ENCODE measurements at places on chromosomes 1 and 21.

DNA sequence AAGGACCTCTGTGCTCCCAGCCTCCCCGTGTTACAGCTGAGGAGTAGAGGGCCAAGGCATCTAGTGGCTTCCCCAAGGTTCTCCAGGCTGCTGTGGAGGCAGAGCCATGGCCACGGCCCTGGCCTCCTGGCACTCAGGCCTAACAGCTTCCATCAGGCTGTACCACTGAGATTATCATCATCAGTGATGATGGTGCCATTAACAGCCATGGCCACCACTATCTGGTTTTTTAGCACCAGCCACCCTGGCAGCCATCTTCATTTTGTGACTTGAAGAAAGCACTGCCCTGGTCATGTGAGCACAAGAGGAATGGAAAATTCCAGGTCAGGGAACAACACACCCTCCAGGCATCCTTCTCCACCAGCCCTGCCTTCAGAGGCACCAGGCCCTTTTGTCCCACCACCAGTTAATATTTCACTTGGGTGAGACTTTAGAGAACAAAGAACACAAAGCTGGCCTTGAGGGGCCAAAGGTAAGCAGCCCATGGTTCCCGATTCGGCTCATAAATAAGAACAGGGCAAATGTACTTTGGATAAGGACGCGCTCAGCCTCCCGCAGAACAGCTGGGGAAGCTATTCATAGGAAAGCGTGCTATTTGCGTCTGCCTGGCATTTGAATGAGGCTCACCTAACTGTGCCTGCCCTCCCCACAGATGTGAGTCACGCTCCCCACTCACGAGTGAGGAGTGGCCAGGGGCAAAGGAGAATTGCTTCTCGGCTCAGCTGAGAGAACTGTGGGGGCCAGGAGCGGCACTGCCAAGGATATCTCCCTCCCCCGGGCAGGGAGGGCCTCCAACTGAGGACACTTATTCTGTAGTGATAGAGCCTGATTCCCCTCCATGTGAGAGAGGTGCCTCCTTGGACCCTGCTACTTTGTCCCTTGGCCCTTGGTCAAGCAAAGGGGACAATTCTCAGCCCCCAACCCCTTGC, 95.6 kb downstream of the CD58 start:
- no peak for DNase-seq

- no peak for DNase-seq
Measured at GRCh38 chr1:178039891-178040290, 54.0 kb upstream of the RASAL2 start.

DNA sequence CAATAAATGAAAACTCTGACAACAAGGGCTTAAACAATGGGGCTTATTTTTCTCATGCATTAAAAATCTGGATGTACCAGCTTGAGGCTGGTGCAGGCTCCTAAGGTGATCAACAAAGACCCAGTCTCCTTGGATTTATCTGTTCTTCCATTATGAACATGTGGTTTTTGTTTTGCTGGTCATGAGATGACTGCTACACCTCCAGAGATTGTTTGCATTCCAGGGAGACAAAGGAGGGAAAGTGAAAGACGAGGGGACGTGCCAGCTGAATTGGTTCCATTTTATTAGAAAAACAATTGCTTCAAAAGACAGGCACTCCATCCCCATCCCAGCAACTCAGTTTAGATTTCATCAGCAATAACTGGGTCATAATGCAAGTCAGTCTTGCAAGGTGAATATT, 90.9 kb upstream of the KCNK1 start:
- DNase-seq, result no peak

DNA sequence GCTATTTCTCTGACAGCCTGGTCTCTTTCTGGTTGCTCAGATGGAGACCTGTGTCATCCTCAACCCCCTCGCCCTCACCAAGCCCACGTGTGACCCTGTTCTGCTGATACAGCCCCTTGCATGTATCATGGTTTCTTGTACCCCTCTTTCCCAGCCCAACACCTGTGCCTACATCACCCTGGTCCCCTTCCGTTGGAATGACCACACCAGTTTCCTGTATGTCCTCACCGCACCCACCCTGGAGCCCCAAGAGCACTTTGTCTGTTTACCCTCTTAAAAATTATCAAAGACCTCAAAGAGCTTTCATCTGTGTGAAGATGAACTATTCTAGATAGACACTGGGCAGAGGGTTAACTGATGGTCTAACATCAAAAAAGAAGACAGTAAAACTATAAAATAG, 179.5 kb downstream of the GALNT2 start:
- DNase-seq, result no peak

- DNase-seq, result no peak
Measured at GRCh38 chr1:177007437-177008161, 156.9 kb downstream of the ASTN1 start.

- no peak for DNase-seq
Measured at GRCh38 chr1:168391851-168392681, 111.4 kb downstream of the TBX19 start.

DNA sequence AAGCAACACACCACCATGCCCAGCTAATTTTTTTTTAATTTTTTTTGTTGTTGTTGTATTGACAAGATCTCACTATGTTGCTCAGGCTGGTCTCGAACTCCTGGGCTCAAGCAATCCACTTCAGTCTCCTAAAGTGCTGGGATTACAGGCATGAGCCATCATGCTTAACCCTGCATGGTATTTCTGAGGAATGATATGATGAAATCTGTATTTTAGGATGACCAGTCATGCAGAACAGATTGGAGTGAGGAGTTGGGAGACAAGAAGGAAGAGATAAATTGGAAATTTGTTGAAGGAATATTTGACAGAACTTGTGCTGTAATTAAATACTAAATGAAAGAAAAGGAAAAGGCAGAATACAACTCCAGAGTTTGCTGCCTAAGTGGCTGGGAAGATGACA, 4.7 kb upstream of the NDUFS5 start:
- no peak for DNase-seq

GRCh38 chr21:27704567-27705166, 737.8 kb upstream of the ADAMTS5 start:
- DNase-seq, result no peak

DNA sequence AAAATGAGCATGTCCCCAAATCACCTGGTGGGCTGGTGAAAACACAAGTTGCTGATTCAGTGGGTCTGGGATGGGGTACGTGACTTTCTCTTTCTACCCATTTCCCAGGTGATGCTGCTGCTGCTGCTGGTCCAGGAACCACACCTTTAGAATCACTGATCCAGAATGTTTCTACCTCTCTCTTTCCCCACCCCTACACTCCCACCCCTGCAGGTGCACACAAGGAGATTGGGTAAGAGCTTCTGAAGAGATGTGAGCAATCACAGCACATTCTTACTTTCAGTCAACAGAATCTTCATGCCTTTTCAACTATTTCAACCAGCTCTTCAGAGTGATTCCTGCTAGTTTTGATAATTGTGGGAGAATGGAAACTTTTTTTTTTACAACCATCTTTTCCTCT, 130.9 kb downstream of the LMX1A start:
- DNase-seq, result no peak

DNA sequence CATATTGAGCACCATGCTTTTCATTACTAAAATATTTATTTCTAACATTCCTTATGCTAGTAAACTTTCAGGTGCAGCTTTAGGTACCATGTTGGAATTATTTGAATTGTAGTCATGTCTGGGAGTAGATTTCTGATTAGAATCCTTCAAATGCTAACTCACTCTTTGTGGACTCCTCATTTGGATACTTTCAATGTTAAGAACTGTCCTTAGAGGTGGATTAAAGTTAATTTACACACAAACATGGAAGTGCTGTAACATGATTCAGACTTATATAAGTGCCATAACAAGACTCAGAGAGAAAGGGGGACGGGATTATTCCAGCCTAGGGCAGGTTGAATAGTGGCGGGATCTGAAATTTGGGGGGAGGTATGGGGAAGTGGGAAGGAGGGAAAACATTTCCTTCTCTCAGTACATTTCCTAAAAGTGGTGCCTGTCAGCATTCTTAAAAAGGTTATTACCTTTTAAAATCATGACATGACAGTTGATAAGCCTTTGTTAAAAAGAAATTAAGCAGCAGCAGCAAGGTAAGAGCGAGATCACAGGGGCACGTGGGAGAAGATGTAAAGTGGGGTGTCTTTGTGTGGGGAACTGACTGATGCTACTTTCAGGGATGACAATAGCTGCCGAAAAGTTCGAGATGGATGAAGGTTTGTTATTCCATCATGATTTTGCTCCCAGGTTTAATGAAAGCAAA, 44.4 kb downstream of the HHAT start:
- no peak for DNase-seq

DNA sequence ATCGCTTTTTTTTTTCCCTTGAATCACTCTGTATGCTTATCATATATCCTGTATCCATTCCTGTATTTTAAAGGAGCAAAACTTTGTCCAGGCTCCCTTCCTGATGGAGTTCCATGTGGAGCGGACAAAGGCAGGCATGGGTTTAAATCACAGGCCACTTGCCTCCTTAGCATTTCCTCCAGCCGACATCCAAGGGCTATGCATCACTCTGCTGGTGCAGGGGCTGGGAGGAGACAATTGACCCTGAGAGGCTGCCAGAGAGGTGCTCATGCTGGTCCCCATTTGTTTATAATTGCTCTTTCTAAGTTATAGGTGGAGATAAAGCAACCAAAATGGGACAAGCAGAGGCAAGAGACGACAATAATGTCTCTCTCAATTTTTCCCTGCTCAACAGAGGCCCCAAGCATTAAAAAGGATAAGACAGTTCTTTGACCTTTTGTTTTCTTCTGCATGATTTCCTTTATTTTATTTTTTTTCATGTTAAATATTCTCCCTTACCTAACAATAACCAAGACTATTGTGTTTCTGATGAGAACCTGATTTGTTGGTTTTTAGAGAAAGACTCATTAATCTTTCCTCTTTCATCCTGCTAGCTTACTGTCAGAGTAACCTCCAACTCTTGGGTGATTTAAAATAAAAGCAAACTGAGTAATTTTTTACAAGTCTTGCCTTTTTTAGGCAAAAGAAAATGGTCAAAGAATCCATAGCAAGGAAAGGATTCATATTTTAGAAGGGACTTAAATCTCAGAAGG, 353.7 kb downstream of the ADGRL2 start:
- DNase-seq, result no peak

GRCh38 chr1:150213170-150214098, 22.5 kb downstream of the ANP32E start:
- DNase-seq, result peak; percentile 58

DNA sequence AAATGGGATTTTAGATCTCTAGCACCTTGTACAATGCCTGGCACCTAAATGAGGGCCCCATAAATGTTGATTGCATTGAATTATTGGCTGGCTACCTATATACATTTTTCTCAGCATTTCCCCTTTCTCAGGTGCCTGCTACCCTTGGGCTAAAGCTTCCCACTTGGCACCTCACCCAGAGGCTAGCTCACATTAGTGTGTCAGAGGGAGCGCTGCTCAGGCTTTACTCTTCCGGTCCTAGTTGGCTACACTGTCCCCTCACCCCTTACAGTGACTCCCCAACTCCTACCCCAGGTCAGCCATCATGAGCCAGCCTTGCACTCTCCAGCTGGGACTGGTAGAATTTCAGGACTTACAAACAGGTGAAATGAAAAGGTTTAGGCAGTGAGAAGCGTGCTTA, 9.5 kb downstream of the TRAF5 start:
- DNase-seq, result no peak

DNA sequence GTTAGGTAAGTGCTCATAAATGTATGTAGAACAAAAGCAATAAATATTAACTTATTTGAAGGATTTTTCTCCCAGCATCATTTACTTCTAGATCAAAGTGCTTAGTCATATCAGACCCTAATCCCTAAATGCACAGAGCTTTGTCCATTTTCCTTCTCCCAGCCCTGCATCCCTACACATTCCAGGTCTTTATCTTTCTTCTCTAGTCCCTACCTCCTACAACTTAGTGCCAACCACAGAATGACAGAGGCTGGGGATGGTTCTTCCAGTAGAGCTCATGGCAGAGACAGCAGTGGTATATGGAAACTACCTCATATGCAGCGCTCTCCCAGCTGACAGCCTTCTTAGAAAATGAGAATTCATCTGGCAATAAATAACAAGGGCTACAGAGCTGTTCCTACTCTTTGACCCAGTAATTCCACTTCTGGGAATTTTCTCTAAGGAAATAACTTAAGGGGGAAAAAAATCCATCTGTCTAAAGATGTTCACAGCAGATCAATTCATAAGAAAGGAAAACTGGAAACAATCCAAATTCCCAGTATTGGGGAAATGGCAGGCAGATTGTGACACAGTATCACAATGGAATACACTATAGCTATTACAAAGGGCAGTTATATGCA, 62.9 kb upstream of the ROR1 start:
- DNase-seq, result no peak

DNA sequence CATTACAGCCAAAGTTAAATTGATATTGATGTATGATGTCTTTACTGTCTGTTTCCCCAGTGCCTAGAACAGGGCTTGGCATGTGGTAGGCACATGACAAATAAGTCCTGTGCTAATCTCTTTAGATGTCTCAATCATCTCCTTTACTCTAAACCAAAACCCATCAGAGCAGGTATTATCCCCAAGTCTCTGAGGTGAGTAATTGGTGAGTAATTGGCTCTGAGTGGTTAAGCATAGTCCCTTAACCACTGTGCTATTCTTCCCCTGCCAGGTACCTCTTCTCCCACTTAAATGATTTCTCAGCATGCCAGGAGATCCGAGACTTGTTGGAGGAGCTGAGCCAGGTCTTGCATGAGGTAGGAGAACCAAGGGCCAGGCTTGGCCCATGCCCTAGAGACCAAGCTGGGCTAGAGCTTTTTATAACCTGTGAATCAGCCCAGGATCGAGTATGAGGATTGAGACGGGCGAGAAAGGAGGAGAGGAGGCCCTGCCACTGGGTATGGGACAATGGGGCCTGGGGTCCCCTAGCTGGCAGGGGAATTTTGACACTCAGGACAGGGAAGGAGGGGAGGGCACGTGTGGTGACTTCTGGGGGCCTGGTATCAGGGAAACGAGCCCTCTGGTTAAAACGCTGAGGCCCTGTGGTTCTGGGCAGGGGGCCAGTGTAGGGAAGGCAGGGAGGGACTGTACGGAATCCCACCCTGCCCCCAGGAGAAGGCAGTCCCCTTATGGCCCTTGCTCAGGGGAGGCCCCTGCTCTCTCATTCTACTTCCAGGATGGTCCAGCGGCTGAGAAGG, 4.5 kb downstream of the CNKSR1 start:
- no peak for DNase-seq

GRCh38 chr1:150560011-150560438, 10.8 kb downstream of the ADAMTSL4 start:
- no peak for DNase-seq

- DNase-seq, result no peak
Measured at GRCh38 chr1:36350659-36351226, 27.3 kb upstream of the EVA1B start.

- no peak for DNase-seq
Measured at GRCh38 chr1:242219298-242219901, 220.5 kb upstream of the MAP1LC3C start.

DNA sequence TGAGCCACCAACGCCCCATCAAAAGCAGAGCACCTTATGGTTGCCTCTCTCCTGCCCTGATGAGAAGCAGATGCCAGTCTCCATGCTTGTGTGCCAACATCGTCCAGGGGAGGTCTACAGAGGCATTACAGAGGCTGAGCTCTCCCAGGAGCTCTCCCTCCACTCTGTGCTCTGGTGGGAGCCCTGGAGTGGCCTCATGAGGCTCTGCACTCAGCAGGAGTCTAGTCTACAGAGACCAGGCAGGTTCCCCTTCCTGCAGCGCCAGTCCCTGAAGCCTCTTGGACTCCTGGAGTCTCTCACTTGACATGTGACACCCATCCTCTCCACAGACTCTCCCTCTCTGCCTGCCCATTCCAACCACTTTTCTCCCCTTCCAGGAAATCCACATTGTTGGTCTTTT, 3.4 kb downstream of the DCST1 start:
- no peak for DNase-seq

- no peak for DNase-seq
Measured at GRCh38 chr1:3056641-3057040, 12.4 kb upstream of the PRDM16 start.

Measured in BJ (cell line).